T-helper 1 cell (primary cell): ENCODE measurements at places on chromosomes 11 and 22.

- no peak for DNase-seq
Observed at GRCh38 chr11:83728281-83728680, 442.1 kb upstream of the CCDC90B start.

GRCh38 chr11:34213366-34213765 is 107.9 kb downstream of the NAT10 start:
- no peak for DNase-seq

GRCh38 chr11:48047616-48048015 is 67.3 kb downstream of the PTPRJ start:
- no peak for DNase-seq

GRCh38 chr11:110046775-110047380 is 46.3 kb upstream of the ZC3H12C start:
- DNase-seq: no peak

GRCh38 chr22:27788500-27789288 is 12.9 kb downstream of the MN1 start:
- no peak for DNase-seq

- no peak for DNase-seq
Observed at GRCh38 chr11:129698212-129698611, 117.4 kb upstream of the TMEM45B start.

- DNase-seq: no peak
Observed at GRCh38 chr11:44875037-44875436, 75.6 kb downstream of the TP53I11 start.

DNA sequence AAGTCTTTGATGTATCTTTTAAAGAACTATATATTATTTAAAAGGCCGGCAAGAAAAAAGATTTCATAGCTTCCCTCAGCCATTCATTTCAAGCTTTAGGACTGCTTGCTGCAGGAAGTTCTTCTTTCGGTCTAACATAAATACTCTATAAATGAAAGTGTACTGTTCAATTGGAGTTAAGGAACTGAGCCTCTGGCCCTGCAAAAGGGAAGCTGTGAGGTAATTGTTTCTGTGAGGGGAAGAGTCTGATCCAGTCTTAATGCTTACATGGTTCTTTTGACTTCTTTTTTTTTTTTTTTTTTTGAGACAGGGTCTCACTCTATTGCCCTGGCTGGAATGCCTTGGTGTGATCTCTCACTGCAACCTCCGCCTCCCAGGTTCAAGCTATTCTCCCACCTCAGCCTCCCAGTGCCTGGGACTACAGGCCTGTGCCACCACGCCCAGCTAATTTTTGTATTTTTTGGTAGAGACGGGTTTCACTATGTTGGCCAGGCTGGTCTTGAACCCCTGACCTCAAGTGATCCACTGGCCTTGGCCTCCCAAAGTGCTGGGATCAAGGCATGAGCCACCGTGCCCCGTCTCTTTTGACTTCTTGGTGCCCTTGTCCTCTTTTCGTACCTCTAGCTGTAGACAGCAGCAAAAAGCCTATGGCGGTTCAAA is 4.7 kb upstream of the TRIM29 start:
- DNase-seq: no peak

DNA sequence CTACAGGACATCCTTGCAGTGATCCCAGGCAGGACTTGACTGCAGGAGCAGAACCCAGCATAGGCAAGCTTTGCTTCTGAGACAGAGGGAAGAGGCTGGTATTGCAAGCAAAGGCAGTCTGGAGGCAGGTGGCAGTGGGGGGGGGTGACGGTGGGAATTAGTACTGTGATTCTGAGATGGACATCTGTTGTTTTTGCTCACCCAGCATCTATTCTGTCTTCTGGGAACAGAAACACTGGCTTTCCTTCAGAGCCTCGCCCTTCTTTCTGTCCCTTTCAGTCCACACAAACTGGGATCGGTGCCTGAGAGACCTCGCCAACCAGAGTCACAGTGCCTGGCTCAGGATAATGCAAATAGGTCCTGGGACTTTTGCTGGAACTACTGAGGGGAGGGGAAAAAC is 31.2 kb upstream of the RASL10A start:
- no peak for DNase-seq

DNA sequence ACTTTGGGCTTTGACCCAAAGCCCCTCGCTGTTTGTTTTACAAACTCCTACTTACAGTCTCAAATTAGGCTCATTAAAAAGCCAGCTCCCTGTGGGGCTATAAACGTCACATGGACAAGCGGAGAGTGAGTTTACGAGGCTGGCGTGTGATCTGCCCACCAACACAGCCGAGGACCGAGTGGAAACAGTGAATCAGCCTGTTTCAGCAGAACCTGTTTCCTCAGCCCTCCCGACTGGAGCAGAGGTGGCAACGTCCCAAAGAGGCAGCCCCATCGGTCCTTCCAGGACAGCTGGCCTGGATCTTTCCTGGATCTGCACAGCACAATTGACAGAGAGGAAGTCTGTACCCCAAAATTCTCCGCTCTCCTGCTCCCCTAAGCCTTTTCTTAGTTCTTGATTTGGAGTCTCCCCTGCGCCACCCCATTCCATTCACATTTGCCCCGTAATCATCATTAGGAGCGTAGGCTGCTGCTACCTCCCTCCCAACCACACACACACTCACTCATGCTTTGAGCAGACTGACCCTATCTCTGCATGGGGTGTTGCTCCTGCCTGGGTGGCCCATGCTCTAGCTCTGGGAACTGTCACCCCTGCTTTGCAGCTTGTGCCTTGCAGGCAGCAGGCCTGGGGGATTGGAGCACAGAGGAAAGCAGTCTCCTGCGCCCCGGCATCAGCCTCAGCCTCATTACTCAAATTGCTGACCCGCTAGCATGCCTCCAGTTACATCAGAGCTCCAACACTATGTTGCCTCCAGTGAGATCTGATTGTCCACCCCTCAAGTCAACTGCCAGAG is 117.8 kb downstream of the NAT10 start:
- DNase-seq: no peak

DNA sequence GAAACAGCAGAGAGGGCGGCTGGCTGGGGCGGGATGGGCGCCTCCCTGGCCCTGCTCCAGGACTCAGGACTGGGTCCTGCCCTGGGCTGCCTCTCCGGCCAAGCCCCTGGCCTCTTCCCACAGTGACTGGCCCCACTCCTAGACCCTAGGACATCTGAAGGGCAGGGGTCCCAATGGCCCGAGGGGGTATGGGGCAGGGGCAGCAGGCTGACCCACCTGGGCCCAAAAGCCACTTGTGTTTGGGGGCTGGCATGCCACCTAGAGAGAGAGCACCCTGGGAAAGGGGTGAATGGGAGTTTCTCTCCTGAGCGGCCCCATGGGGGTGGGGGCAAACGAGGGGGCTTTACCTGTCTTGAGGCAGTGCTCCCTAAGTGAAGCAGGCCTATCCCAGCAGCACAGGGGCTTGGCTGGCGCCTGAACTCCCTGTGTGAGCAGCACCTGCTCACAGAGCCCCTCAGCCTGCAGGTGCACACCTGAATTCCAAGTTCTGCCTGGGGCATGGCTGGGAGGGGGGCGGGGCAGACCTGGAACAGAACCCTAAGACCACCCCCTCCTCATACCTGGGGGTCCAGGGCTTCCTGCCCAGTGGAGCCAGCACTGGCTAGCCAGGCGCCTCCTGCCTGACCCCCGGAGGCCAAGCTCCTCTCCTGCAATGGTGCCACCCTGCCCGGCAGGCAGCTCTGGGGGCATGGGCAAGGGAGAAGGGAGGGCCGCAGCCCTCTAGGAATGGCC is 16.9 kb downstream of the DUSP8 start:
- no peak for DNase-seq

DNA sequence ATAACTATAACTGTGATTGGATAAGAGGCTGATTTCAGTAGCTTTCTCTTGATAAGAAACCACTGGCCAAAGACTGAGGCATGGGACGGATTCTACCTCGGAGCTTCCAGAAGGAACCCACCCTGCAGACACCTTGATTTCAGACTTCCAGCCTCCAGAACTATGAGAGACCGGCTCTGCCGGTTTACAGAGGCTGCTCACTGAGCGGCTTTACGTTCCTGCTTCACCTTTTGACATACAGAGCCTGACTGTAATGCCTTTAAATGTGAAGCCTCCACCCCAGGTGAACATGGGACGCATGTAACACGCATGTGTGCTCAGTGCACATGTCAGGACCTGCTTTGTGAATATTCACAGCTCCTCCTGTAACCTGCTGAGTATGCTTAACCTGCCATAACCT is 361.5 kb downstream of the CTTN start:
- no peak for DNase-seq

DNA sequence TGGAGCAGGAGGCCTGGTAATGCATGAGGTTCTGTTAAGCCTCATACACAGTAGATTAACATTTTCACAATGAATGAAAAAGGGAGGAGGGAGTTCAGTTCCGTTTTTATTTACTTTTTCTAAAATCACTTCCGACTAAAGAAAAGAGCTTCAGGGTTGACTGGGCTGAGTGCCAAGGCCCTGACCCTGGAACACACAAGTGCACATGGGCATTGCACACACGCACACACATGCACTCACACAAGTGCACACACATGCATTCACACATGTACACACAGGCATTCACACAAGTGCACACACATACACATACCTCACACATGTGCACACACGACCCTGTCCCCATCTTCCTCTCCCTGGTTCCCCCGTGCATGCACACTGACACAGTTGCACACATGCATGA is 303.3 kb downstream of the BRD1 start:
- DNase-seq: no peak

DNA sequence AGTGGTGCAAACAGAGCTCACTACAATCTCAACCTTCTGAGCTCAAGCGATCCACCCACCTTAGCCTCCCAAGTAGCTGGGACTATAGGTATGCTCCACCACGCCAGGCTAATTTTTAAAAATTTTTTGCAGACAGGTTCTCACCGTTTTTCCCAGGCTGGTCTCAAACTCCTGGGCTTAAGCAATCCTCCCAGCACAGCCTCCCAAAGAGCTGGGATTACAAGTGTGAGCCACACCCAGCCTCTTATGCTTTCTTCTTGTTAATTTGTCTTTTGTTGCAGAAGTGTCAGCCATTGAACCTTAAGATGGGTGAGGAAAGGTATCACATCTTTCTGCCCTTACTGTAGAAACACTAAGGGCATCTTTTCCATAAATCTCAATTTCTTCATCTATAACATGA is 34.9 kb downstream of the DENND5A start:
- DNase-seq: no peak
